ENCODE measurements at places on chromosomes 11 and 22.
A peak's percentile ranks its signal among the peaks of the same experiment; 100 is the strongest.

- no peak for DNase-seq
These were observed 409.2 kb upstream of the LRRC4C start for GRCh38 chr11:41868606-41869005.

GRCh38 chr22:30574997-30575671 lies 669 bp upstream of the GAL3ST1 start:
- DNase-seq, result no peak

DNA sequence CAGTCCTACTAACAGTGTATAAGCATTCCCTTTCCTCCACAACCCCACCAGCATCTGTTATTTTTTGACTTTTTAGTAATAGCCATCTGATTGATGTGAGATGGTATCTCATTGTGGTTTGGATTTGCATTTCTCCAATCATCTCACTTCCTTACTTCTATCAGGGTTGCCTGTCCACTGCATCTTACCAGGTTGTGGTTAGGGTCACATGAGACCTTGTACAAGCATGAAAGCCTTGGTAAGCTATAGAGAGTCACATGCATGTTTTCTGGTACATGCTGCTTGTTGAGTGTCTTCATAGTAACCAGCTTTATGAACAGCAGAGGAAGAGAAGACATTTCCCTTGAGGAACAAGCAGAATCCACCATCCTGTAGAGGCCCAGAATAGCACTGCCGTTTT lies 102.9 kb upstream of the PAX6 start:
- no peak for DNase-seq

DNA sequence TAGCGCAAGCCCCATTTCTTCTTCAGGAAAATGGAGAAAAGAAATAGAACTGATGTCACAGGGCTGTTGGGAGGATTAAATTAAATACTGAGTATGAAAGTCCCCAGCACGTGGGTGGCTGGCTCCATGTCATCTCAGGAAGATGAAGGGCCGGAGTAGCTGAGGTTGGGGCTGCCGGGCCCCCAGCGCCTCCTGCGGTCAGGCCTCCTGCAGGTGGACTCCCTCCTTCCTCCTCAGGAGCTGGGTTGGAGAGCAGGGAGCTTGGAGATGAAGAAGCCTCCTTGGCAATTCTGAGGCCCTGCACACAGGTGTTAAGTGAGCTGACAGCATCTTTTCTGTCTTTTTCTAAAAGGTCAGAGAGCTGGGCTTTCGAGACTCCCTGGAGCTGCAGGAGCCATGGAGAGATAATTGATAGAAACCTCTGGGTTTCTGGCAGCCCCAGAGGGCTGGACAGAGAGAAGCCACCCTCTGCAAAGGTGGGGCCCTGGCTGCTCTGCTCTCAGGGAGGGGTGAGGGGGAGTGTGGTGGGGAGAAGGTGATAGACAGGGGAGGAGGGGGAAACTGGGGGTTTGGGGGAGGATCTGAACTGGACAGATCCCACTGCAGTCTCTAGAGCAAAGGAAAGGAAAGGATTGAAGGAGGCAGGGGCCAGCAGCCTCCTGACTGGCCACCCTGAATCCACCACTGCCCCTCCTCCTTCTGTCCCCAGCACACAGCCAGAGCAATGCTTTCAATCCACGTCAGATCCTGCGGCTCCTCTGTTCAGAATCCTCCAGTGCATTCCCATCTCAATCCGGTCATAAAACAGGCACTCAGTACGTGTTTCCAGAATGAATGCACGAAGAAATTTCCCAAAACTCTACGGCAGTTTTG lies 210.8 kb downstream of the CEP164 start:
- peak; percentile 24 for DNase-seq

GRCh38 chr11:128467610-128468041 lies 119.7 kb downstream of the ETS1 start:
- DNase-seq, result no peak

DNA sequence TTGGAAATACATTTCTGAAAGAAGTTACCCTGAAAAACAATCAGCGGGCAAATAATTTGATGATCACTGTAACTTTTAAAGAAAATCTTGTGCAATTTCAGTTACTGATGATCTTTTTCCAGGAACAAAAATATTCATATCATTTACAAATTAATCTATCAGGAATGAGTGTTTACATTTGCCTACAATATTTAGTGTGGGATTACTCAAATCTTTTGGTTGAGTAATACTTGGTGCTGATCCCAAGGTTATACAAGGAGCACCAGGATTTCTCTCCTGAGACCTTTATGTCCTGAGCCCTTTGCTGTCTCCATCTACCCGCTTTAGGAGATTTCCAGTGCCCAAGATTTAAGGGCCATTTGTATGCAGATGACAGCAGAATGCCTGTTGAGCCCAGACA lies 116.1 kb downstream of the ATXN10 start:
- DNase-seq, result no peak

- DNase-seq, result no peak
These were observed 1137.0 kb downstream of the FAM181B start for GRCh38 chr11:81596704-81597103.

DNA sequence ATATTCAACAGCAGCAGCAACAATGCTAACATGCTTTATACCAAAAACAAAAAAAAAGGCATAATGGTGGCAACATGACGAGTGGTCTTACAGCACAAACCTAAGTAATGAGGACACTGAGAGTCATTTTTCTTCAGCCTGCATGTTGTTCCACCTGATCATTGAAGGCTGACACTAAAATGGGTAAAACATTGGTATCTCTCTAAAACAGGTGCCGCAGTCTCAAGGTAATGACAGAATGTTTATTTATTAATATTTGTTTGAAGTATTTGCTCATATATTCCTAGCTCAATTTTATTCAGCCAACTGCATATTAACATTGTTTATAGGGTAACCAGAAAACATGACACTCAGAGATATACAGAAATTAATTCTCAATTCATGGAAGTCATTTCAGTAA lies 8.3 kb upstream of the DEUP1 start:
- no peak for DNase-seq

DNA sequence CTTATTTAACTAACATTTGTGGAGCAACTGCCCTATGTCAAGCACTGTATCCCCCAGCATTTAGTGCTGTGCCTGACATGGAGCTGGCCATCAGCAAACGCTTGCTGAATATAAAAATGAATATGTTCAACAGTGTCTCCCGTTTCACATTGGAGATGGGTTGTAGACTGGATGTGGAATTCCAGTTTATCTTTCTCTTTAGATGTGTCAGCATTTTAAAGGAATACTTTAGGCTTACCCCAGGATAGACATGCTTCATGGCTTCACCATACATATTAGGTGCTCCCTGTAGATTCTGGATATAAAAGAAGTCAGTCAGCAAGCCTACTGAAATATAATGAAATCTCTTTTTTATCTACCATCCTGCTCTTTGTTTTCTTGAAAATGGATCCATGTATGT lies 21.3 kb upstream of the TPH1 start:
- no peak for DNase-seq

GRCh38 chr11:61163714-61164605 lies 2.7 kb upstream of the VPS37C start:
- no peak for DNase-seq

- no peak for DNase-seq
These were observed 16.7 kb upstream of the NAP1L4 start for GRCh38 chr11:3008746-3009336.

DNA sequence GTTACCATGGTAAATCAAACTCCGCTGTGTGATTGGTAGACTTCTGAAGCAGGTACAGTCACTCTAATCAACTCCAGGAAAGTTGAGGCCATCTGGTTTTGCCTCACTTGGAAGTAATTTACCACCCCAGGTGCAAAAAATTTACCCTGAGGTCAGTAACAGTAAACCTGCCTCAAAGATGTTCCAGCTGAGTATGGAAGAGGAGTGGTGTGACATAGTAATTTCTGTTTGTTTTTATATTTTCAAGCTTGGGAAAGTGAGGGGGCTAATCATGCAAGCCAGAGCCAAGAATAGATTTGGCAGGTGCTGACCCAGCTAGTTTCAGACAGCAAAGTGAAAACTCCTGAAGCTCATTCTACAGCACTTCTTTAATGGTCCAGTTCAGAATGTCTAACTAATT lies 691.6 kb downstream of the NTM start:
- DNase-seq, result no peak

DNA sequence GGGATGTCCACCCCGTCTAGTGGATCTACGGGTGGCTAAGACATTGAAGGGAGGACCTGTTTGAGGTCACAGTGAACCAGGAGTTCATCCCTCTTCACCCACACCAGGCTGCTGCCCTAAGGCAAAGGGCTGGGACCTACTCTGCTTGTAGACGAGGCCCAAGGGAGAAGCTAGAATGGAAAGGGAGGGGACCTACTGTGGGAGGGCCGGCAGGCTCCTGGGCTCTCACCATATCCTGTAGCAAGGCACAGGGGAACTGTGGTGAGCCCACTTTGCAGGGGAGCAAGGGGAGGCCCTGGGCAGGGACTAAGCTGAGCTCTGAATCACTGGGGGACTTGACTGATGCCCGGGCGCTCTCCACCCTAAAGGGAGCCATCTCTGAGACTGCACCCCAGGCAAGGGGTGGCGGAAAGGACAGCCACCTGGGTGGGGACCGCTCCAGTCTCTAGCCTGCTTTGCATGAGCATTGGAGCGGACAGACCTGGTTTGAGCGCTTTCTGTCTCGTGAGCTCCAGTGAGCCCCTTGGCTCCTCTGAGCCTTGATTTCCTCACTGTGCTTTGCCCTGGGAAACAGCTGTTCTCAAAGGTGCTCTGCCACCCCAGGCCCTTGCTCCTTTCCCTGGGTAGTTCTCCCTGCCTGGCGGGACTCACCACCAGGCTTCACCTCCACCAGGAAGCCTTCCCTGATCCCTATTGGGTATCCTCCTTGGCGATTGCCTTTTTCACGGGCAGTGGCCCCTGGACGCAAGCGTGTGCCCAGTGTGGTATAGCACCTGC lies 24.2 kb downstream of the PARVG start:
- no peak for DNase-seq

DNA sequence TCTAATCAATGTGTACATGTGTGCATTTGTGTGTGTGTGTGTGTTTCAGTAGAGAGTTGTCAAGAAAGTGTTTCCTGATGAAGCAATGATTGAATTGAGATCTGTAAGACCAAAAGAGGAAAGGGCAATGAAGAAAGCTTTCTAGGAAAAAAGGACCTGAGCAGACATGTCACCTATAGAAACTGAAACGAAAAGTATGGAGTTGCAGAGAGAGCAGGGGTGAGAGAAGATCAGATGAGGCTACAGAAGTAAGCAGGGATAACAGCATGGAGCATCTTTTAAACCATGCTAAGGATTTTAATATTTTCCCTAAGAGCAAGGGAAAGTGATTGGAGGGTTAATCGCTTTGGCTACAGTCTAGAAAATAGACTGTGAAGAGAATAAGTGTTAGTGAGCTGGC lies 1459.4 kb upstream of the TENM4 start:
- no peak for DNase-seq

GRCh38 chr11:110468121-110468520 lies 38.4 kb downstream of the FDX1 start:
- no peak for DNase-seq

DNA sequence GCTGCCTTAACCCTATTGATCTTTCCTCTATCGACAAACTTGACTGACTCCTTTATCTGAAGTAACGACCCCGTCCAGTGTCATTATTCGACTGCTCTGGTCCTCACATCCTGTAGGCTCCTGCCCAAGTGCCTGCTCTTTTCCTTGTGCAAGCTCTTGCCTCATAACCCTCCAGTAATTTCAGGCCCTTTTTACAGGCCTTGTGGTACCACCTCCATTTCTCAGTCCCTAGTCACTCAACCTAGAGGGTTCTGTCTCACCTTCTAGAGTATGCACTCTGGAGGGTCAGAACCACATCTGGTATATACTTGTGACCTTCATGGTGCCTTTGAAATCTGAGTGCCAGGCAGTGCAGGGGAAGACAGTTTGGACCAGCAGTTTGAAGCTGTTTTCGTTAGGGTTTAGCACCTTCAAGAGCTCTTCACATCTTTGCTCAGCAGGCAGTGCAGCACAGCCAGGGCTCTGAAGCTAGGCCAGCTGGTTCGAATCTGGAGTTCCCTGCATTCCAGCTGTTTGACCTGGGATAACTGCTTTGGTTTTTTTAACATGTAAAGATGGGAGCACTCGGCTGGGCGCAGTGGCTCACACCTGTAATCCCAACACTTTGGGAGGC lies 11.2 kb downstream of the SNRPD3 start:
- DNase-seq, result no peak

DNA sequence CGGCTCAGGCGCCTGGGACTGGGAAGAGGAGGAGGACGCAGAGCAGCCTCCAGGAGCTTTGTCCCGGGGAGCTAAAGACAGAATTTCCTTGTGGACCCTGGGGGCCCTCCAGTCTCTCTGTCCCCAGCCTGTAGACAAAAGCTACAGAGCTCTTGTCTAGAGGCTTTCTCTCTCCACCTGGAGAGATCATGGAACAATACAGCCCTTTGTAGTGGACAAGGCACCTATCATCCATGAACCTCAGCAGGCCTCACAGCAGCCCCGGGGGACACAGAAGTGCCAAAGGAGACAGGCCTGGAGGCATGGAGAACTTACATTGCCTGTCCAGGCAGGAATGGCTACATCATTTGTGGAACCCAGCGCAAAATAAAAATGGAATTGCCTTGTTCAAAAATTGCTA lies 55.7 kb upstream of the TTLL12 start:
- DNase-seq, result no peak

DNA sequence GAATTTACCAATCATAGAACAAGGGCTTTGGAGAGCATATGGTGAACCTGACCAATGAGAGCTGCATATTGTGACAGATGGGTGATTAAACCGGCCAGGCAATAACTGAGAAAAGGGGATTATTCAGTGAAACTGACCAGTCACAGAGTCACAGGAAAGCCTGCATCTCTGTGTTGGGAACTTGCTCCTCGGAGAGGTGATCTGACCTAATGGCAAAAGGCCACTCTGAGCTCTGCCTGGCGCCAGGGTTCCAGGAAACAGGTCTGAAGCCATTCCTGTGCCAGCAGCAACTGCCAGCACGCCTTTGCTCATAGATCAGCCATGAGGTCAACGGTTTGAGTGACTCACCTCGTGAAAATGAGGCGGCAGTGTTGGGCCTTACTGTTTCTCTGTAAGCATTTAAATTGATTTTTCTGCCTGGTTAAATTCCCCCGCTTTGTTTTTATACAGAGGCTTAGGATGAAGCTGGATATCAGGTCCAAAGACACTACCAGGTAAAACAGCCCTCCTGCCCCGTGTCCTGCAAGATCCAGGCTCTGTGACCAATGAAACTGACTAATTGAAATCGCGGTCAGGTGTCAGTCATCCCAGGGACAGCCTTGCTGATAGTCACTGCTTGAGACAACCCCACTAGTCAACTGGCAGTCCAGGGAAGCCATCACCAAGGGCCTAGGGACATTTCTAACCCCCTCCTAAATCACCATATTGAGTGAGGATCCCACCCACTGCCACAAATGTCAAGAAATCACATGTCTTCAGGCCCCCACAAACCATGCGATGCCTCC lies 35.8 kb upstream of the MYOD1 start:
- no peak for DNase-seq

DNA sequence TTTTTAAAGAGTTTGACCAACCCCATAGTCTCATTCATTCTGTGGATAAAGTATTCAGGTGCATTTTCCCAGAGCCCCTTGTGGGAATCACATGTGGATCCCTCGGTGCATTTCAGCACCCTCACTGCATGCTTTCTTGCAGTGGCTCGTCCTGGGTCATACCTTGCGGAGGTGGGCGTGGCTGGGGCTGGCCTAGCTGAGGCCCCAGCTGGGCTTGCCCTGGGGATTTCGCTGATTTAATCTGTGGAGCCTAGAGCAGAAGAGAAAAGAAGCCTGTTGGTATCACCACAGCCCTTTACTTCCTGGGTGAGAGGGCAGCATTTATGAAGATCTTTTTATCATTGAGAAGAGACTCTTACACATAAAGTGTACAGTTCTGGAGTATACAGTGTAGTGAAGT lies 53.1 kb downstream of the FBXO7 start:
- DNase-seq, result no peak
